ENCODE measurements at places on chromosomes 6 and 20.

DNA sequence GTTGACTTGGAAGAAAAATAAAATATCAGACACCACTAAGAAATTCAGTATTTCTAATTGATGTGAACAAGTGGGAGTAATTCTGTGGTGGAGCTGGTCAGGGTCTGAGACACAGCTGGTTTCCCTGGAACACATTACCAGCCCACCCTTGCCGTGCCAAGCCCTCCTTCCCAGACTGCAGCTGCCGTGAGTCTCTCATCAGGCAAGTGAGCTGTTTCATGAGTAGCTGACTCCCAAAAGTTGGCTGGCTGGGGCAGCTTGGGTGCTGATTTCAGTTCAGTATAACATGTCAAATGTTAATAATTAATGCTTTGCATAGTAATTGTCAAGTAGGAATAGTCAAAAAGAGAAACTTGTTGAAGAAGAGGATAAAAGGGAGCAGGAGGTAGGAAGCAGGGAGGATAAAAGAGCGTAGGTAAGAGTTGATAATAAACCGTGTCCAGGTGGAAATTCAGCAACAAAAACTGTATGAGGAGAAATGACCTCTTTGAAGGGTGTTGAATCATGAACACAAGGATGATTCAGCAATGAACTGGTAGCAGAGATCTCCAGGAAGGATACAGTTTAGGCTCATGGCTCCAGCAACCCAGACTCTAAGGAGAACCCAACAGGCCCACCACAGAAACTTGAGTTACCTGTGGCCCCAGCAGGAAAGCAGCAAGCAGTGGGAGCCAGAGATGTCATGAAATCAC, 110.9 kb upstream of the SSTR4 start:
- DNase-seq: no peak

DNA sequence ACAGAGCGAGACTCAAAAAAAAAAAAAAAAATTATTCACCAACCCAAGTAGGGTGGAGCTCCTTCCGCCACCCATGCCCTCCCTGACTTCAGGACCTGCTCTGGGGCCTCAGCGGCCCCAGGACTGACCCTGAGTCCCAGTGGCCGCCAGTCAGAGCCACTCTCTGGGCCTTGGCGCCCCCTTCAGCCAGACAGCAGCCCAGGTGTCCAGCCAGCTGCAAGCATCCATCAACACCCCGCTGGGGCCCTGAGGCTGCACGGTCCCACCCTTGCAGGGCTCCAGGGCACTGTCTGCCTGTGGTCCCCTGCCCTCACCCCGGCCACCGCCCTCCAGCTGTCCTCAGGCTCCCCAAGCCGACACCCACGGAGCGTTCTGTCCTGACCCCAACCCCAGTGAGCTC, 11.4 kb upstream of the KCNQ2 start:
- DNase-seq: no peak

GRCh38 chr6:94130478-94130877, 711.1 kb upstream of the EPHA7 start:
- no peak for DNase-seq

GRCh38 chr20:58585753-58586540, 65.1 kb upstream of the STX16 start:
- DNase-seq: no peak

- DNase-seq: peak; percentile 81
Measured at GRCh38 chr6:131400054-131400778, 172.8 kb upstream of the ARG1 start.

- DNase-seq: no peak
Measured at GRCh38 chr6:21928827-21929226, 335.3 kb downstream of the SOX4 start.

GRCh38 chr20:50885068-50885467, 46.2 kb downstream of the ADNP start:
- no peak for DNase-seq

DNA sequence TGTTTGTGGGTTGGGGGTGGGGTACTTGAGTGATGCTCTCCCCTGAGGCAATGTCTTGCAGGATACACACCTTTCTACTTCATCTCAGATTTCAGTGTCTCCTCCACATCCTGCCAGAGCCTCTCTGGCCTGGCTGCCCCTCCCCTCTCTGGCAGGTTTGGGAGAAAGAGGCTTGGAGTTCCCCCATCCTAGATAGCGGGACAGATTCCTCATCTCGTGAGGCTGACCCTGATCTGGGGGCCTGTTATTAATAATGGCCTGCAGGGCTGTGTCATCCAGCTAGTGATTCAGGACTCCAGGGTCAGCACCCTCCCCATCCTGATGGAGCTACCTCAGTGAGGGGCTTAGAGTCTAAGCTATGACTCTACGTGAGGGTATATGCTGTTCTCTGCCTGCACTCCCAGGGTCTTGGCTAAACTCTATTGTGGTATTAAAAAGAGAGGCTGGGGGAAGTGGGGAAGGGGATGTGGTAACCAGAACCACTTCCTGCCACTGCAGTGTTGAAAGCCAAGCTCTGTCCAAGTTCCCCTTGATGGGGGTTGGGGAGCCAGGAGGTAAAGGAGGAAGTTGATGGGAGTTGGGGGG, 3.7 kb upstream of the MMP9 start:
- DNase-seq: no peak

- no peak for DNase-seq
Measured at GRCh38 chr6:89221129-89221528, 4.0 kb upstream of the GABRR1 start.

GRCh38 chr6:119352001-119352400, 2.4 kb upstream of the MAN1A1 start:
- DNase-seq: no peak

DNA sequence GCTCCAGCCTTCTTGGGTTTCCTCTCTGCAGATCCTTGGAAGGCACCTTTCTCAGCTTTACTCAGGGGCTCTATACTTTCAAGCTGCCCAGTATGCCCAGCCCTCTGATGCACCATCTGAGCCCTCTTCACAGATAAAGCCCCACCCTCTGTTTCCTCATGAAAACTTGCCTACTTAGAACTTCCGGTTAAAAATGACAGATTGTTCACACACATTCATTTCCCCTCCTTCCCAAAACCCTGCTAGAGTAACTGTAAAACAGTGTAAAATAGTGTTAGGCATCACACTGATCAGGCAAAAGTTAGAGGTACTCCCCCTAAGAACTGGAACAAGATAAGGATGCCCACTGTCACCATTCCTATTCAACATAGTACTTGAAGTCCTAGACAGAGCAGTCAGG, 14.0 kb upstream of the GCM1 start:
- no peak for DNase-seq

DNA sequence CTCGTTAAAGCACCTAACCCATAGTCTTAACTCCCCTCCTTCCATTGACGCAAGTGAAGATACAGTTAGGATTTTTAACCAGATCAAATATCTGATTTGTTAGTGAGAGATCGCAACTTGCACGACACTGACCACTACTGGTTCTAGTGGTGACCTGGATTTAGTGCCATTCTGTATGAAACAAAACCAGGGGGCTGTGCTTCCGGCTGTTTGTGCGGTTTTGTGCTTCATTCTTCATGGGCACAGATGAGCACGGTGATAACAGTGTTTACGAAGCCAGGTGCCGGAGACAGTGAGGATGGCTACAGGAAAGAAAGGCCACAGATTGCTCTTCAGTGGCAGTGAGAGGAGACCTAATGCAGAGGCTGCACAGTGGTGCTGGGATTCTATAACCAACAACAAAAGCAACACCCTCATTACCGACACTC, 75.5 kb downstream of the NOL4L start:
- no peak for DNase-seq

DNA sequence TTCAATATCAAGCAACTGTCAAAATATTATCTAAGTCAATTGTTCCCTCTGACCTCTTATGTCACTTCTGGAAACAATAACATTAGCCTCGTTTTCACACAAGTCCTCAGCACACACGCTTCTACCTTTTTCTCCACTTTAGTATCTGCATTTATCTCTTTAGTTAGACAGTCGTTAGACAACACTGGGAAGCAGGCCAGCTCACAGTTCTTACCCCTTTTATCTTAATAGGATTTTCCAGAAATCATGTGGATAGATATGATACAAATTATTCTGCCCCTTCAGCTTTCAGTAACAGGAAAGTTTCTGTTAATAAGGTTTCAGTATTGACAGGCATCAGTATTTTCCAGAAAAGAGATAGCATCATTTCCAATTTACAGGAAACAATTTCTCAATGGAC, 25.9 kb upstream of the HAO1 start:
- DNase-seq: no peak

DNA sequence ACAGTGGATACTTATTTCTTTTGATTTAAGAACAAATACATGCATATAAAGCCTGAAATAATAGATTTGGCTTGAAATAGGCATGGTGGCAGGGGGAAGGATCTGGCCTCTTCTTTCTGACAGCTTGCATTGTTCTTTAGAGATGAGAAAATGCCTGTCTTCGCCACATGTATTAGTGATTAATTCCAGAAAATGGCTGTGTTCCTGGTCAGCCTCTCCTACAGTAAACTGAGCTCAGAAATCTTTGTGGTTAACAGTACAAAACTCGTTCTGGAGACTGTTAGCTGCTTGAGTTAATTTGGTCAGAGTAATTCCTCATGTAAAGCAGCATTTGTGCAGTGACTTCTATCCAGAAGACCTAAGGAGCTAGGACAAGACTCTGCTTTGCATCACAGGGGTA, 151.5 kb downstream of the EYA4 start:
- DNase-seq: no peak

DNA sequence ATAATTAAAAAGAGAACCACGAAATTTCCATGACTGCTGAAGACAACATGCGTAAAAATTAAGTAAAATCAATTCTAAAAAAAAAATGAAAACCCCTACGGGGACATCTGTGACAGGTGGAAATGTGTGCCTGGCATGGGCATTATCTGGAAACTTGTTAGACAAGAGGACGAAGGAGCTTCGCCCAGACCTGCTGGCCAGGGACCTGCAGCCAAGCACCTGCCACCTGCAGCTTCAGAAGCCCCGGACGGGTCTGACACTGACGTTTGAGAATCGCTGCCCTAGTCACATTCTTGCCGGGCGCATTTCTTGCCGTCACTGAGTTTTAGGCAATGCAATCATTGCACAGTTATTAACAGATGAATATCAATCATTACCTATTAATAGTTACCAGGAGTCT, 140.3 kb downstream of the SMOC2 start:
- DNase-seq: no peak

DNA sequence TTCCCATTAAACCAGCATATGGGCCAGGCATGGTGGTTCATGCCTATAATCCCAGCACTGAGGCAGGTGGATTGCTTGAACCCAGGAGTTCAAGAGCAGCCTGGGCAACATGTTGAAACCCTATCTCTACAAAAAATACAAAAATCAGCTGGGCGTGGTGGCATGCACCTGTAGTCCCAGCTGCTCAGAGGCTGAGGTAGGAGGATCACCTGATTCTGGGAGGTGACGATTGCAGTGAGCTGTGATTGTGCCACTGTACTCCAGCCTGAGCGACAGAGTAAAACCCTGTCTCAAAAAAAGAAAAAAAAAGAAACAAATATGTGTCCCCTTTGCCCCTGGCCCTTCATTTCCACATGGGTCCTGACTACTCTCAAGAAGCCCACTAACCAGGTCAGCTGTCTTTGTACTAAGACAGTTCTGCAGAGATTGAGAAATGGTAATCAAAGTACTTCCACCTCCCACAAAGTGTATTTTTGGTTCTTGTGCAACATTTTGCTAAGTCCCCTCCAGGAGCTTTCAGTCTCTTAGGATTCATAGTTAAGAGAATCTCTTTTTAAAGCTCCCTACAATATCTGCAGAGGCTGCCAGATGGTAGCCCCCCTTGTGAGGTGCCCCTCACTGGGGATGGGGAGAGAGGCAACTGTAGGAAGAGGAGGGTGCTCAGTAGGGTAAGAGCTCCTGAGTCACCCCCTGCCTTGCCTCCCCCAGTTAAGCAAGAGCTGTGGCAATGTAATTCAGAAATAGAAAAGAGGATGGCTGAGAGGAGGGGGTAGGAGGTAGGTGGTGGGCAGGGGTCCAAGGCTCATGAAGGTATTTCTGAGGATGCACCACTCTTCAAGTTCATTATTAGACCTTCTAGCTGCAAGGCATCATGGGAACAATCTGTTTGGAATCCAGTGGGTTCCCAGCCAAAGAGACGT, 16.5 kb upstream of the WFDC2 start:
- no peak for DNase-seq

DNA sequence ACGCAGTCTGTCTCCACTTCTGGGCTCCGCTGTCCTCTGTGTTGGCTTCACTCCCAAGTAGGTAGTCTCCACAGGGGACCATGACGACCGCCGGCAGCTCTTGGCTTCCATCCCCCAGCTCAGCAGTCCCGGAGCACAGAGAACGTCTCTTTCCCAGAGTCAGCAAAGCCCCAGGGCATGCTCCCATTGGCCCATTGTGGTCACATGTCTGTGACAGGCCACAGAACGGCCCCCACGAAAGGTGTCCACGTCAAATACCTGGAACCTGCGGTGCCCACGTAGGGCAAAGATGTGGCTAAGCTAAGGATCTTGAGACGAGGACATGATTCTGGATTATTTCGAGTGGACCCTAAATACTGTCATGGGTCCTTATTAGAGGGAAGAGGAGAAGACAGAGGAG, 438.4 kb upstream of the SULF2 start:
- no peak for DNase-seq

- DNase-seq: no peak
Measured at GRCh38 chr6:110617057-110617456, 140.6 kb upstream of the SLC22A16 start.

GRCh38 chr20:61664556-61665320, 400.9 kb downstream of the TAF4 start:
- no peak for DNase-seq

DNA sequence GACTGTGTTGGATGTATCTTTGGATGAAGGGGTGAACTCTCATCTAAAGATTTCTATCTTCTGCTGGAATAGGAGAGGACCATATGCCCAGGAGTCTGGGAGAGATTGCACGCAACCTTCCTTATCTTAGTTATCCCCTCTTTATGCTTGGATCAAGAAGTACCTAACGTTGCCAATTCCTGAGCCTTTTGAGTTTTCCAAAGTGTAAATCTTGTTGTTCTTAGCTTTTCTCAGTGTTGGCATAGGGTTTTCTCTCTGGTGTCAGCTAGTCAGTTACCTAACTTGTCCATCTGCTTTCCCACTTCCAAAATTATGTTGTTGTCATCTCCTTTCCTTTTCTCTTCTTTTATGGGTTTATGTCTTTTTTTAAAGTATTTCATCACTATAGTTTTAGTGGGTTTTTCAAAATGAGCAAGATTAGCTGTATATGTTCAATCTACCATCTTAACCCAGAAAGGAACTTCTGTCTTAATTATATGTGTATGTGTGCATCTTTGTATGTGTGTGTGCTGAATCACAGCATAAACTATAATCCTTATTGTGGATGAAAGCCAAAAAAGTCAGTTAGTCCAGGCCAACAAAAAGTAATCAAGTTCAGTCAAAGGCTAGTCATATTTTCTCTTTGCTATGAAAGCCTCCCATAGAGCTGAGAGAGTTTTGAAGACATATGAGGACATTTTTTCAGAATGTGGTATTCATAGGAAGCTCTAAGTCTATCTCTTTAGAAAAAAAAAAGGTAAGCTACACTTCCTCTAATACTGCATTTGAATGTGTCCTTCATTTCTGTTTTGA, 72.1 kb downstream of the KHDC1L start:
- peak; percentile 17 for DNase-seq

GRCh38 chr20:62815066-62815991, 1.5 kb upstream of the COL9A3 start:
- no peak for DNase-seq
